Anterior cingulate cortex (tissue), 58 donors: ENCODE measurements at places on chromosomes 13 and 19.
A peak's percentile ranks its signal among the peaks of the same experiment; 100 is the strongest.

DNA sequence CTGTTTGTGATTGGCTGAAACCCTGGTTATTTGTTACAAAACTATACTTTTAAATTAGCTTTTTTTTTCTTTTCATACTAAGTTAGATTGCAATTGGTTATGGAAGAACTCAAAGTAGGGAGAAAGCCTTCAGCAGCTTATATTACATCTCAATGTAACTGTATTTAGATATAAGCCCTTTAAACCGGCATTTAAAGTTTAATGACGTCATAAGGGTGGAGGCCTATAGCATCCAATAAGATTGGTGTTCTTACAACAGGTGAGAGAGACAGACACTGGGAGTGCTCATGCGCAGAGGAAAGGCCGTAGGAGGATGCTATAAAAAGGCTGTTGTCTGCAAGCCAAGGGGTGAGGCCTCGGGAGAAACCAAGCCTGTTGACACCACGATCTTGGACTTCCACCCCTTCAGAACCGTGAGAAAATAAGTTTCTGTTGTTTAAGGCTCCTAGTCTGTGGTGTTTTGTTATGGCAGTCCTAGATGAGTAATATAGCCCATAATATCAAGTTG is 1198.8 kb upstream of the SPRY2 start:
- no peak for DNase-seq

DNA sequence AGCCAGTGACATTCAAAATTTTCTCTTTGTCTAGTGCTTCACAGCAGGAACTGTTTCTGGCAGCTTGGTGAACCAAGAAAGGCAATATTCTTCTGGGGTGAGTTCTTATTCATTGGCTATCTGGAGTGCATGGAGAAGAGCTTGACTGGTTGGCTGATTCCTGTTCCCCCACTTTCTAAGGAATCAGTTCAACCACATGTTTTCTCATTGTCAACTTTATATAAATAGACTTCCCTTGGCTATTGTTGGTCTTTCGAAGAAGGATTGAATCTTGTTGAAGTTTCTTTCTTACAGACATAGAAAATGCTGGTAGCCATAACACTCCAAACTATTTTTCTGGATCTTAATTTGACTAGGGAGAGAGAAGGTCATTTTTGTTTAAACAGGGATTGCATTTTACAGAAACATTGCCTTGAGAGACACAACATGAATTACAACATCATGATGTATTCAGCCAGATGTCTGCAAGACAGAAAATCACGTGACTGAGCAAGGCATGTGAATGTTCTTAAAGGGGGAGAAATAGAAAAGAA is 85.2 kb downstream of the EDNRB start:
- no peak for DNase-seq

- DNase-seq, result peak; percentile 66
Observed at GRCh38 chr19:15629003-15629880, 11.5 kb upstream of the CYP4F3 start.

GRCh38 chr19:15318241-15318691 is 14.1 kb downstream of the BRD4 start:
- no peak for DNase-seq

GRCh38 chr13:100089465-100090032 is 656 bp downstream of the PCCA start:
- no peak for DNase-seq

DNA sequence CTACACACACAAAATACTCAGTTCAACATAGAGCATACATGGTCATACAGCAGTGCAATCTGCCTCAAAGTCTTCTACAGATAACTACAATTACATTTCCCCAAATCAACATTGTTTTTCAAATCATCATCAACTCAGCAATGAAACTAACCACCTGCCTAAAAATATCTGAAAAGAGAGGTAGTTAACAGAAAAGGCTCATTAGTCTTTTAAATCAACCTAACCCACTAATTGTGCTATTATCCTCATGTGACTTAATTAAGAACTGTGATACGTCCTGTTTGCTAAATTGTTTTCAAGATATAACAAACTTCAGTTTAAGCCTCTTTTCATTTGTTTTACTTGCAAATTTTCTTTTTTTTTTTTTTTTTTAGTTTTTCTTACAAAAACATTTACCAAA is 65.4 kb downstream of the VWA8 start:
- DNase-seq, result no peak

- DNase-seq, result no peak
Observed at GRCh38 chr13:51945149-51945548, 66.1 kb downstream of the ATP7B start.

DNA sequence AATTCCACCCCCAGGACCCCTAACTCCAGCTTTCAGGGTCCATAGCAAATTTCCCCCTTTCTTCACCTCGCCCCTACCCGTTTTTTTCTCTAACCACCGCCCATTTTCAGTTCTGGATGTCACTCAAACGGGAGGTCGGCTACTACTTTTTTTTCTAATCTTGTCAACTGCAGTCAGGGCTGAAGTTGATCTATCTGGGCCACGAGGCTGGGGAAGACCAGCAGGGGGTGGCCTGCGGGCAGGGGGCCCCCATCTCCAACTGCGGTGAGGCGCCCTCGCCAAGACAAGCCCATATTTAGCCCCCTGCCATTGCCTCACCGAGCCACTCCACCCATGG is 748 bp downstream of the LHFPL6 start:
- no peak for DNase-seq

DNA sequence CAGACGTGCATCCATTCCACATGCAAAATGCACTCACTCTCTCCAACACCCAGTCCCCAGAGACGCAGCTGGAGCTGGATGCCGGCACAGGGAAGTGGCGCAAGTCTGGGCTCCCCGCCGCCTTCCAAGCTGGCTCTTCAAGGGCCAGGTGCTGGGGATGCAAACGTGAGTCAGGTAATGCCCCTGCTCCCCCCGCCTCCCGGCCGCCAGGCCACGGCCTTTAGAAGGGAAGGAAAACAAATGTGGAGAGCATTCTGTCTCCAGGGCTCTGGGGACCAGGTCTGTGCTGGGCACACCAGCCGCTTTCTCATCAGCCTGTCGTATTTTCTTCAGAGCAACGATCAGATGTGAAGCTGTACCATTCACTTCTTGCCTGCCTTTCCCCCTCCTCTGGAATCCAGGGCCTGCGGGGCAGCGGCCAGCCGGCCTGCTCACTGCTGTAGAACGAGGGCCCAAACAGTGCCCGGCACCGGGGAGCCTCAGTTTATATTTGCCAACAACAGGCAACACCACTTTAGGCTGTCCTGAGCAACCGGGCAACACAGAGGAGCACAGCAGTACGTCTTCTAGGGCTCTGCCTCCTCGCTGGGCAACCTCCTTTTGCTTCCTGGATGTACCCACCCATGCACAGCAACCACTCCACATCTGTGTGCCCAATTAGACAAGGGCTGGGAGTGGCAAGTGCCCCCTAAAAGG is 3.8 kb downstream of the RAB20 start:
- DNase-seq, result no peak

- DNase-seq, result no peak
Observed at GRCh38 chr13:21321269-21321668, 137.8 kb downstream of the ZDHHC20 start.
